G401 (cell line): ENCODE measurements at places on chromosomes 4 and X.
A peak's percentile ranks its signal among the peaks of the same experiment; 100 is the strongest.

GRCh38 chr4:184416913-184417734, 57.2 kb downstream of the IRF2 start:
- DNase-seq = no peak

DNA sequence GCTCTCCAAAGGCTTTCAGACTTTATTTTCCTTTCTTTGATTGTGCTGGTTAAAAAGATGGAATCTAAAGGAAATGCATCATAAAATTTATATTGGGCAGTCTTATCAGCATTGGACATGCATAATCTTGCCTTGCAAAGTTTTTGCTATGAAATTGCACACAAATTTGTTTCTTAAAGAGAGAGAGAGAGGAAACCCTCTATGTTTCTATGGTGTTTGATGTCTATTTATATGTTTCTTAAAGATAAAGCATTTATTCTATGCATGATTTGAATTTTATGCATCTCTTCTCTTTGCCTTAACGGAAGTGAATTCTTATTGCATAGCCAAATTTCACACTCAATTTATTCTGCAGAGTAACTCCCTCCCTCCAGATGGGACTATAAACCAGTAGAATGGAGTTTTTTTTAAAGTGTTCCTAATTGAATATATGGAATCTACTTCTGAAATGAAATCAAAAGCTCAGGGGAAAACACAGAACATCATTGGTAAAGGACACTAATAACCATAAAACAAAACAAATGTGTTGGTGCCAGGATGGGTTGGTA, 83.5 kb upstream of the PPARGC1A start:
- no peak for DNase-seq

- no peak for DNase-seq
Observed at GRCh38 chr4:93896516-93896915, 68.0 kb downstream of the ATOH1 start.

- DNase-seq = no peak
Observed at GRCh38 chrX:136768469-136769084, 12.2 kb downstream of the ARHGEF6 start.

GRCh38 chrX:53049127-53049517, 533 bp downstream of the GPR173 start:
- DNase-seq = no peak

- no peak for DNase-seq
Observed at GRCh38 chr4:101186567-101187184, 160.7 kb downstream of the PPP3CA start.

GRCh38 chr4:109248322-109248900, 54.0 kb downstream of the COL25A1 start:
- DNase-seq = no peak

DNA sequence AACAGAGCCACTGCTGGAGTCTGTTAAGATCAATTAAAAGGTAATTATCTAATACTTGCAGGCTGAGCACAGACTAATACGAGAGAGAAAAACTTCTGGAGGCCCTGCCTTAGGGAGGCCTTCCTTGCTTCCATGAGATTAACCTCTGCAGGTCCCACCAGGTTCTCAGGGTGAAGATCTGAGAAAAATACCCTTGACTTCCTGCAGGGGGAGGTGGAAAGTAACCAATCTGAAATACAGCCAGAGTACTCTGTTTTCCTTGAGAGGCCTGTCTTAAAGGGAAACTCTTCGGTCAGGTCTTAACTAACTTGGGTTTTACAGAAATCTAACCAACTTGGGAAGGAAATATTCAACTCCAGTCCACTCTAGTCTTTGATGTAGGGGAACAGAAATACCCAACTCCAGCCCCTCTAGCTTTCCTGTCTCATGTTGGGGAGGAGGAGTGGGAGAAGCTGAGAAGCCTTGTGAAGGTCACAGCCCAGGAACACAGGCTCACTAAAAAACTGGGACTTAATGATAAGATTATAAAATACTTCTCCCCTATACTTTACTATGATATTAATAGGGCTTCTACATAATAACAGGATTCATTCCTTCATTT, 77.1 kb downstream of the TBCK start:
- DNase-seq = peak; percentile 19

DNA sequence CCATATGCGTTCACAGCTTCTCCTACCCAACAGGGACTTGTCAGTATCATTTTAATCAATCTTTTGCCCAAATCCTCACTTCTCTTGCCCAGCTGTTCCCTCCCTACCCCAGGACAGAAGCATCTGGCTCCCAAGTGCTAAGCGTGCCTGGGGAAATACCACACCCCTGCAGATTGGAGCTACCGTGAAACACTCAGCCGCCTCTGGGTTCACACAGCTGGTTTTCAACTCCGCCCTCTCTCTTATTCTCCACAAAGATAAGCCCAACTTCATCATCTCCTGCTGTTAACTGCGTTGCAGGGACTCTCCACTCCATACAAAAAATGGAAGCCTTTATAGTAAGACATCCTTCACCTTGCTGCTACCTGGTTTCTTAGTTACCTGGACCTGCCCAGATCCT, 147.3 kb upstream of the FTHL17 start:
- DNase-seq = no peak

- DNase-seq = no peak
Observed at GRCh38 chr4:33161202-33161601, 2441.0 kb downstream of the PCDH7 start.

- DNase-seq = peak; percentile 71
Observed at GRCh38 chr4:139453041-139453370, 915 bp upstream of the RAB33B start.

DNA sequence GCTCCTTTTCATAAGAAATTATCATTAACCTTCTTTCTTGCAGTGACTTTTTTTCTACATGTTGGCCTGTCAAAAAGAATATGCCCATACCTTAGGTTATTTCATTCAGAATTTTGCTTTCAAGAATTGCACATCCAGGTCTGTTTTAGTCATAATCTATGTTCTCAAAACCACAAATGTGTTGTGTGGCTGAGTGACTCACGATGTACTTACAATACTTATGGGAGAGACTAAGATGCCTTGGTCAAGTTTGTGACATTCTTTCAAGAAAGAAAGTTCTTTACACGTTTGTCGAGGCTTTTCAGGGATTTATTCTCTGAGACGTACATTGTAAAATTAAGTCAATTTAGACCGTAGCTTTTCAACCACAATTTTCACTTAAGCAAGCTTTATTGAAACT, 396.7 kb downstream of the FSTL5 start:
- no peak for DNase-seq

DNA sequence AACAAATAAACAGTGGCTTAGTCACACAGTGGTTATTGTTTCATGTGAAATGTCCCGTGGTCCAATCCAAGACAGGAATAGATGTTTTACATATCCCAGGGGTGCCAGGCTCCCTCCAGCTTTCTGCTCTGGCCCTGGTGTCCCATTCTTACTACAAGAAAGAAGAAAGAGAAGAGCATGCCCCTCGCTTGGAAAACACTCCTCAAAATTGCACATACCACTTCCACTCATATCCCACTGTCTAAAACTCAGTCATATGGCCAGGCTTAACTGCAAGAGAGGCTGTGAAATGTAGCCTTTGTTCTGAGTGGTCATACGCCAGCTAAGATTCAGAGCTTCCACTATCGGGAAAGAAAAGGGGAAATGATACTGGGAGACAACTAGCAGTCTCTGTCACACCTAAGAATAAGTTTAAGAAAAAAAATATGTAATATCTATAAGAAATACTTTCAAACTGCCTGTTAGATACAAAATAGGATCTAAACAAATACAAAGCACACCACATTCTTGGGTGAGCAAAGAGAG, 306.8 kb upstream of the FAM241A start:
- DNase-seq = no peak

DNA sequence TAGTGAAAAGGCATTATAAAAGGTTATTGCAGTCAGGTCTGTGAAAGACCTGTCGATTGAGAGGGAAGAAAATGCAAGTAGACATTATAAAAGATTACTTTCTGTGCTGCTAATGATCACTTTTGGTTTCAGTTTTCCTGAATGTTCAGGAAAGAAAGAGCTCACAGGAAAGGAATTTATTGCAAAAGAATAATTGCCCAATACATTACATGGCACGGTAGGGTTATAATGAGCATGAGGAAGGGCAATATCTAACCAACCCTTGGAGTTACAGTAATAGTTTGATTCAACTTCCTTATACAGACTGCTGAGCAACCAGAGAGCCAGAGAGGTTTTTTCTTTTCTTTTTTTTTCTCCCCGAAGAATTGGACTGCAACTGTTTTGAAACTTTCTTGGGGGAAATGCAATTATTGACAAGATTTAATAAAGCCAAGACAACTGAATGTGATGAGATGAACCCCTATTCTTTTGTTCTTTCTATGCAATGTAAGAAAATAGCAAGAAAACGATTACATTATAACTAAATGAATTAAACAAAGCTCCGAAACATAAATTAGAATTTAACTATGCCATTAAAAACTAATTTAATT, 247.0 kb downstream of the C4orf33 start:
- no peak for DNase-seq

DNA sequence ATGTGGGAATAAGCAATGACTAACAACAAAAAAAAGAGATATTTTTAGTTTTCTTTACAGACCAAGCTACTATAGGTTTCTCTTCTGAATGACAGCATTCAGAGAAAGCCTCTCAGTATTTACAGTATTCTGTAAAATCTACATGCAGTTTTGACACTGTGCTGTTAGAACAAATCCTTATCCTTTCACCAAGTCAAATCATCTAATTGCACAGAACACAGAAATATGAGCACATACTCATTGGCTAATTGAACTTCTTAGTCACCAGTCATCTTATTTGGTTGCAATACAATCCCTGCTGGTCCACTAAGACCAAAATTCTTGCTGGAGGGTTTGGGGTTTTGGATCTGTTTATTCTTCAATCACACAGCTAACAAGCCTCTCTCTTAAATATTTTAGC, 5.7 kb downstream of the ACOT9 start:
- DNase-seq = no peak

- DNase-seq = no peak
Observed at GRCh38 chr4:60911127-60911526, 289.0 kb upstream of the ADGRL3 start.

DNA sequence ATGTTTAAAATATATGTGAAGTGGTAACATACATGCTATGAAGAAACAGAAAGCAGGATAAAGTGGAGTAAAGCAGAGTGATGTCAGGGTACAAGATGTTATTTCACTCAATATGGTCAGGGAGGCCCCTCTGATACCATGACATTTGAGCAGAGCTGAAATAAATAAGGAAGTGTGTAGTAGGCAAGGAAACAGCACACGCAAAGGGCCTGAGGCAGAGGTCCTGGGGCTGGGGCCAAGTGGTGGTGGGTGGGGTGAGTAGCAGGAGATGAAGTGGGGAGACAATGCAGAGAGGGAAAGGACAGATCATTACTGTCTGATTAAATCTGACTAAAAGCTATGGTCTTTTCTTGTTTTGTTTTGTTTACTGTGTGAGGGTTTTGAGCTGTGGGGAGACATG, 61.1 kb downstream of the FAM13A start:
- DNase-seq = no peak

- DNase-seq = peak; percentile 29
Observed at GRCh38 chr4:15043226-15043625, 40.9 kb downstream of the CPEB2 start.

DNA sequence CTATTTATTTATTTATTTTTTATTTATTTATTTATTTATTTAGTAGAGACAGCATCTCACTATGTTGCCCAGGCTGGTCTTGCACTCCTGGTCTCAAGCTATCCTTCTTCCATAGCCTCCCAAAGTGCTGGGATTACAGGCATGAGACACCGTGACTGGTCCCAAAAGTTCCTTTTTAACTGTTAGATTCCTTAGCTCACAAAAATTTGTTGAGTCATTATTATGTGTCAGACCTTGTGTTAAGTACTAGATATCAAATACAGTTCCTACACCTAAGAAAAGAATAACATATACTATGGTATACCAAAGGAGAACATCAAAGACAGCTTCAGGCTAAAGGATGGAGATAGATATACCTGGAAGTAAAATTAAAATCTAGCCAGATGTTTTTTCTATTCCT, 11.6 kb downstream of the FGA start:
- DNase-seq = no peak

- no peak for DNase-seq
Observed at GRCh38 chr4:106051514-106051913, 156.2 kb downstream of the NPNT start.

GRCh38 chr4:127870688-127871087, 10.0 kb upstream of the PLK4 start:
- no peak for DNase-seq

DNA sequence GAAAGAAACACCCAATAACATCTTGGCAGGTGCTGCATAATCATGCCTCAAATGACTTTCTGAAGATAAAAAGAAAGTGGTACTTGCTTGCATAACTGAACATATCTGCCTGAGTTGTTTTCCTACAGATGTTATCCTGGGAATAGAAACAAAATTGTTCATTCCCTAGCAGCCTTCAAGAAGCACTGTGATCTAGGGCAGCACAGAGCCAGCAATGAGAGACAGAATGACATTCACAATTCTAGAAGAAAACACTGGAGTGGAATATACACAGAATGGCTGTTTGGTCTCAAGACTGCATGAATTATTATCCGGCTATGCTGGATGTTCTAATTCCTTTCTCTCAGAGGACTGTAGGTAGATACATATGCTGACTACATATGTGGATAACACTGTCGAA, 790.9 kb downstream of the PDHA2 start:
- peak; percentile 2 for DNase-seq

DNA sequence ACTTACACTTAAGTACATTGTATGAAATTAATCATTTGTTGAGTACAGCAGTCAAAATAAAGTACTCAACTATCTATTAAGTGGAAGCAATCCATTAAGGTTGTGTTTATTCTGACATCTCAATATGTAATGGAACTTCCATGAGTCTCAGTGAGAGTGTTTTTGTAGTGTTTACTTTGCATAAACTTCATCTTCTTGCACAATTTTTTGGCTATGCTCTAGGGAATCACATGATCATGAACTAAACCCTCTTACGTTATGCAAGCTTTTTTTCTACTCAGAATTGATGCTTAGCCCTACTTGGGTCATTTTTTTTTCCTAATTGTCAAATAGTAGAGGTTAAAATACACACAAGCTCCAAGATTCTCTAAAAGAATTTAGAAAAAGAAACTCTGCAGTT, 21.1 kb upstream of the PIGA start:
- DNase-seq = no peak

- no peak for DNase-seq
Observed at GRCh38 chr4:6751611-6752485, 30.7 kb upstream of the KIAA0232 start.

GRCh38 chrX:70139736-70140135, 6.5 kb downstream of the IGBP1 start:
- DNase-seq = no peak

- no peak for DNase-seq
Observed at GRCh38 chr4:113711883-113712662, 49.5 kb downstream of the CAMK2D start.
